Psoas muscle (tissue), 8 donors: ENCODE measurements at places on chromosomes 1 and 21.

- H3K27ac ChIP-seq = no peak overlapping the region
- peaks cover 3% of the 10 kb centered on the region for H3K27me3 ChIP-seq
- no peak overlapping the region for H3K4me3 ChIP-seq
- peak; percentile 64 for DNase-seq
- no peaks in the 10 kb centered on the region for H3K36me3 ChIP-seq
- H3K4me1 ChIP-seq = no peaks in the 10 kb centered on the region
These were observed 496.4 kb downstream of the SETD4 start for GRCh38 chr21:35563885-35564451.

GRCh38 chr1:239426821-239427475 lies 40.6 kb downstream of the CHRM3 start:
- no peaks in the 10 kb centered on the region for H3K4me1 ChIP-seq
- H3K36me3 ChIP-seq = no peaks in the 10 kb centered on the region
- no peaks in the 10 kb centered on the region for H3K27me3 ChIP-seq
- DNase-seq = no peak

DNA sequence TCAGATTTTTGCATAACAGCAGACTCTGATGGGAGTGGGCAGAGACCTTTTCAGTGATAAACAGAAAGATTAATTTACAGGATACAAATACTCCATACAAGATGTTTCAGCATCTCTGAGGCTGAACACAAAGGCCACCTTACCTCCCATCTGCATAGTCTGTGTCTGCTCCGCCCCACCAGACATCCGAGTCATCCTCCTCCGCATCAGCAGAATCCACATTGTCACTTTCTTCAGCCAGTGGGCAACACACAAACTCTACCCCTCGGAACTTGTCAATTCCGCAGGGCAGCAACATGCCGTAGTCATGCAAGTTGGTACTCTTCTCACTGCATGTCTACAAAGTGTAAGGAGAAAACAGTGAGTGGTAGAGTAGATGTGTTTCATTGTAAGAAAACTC lies 119.7 kb downstream of the APP start:
- no peaks in the 10 kb centered on the region for H3K27me3 ChIP-seq
- no peaks in the 10 kb centered on the region for H3K36me3 ChIP-seq
- H3K4me3 ChIP-seq = no peak overlapping the region
- no peak for DNase-seq

DNA sequence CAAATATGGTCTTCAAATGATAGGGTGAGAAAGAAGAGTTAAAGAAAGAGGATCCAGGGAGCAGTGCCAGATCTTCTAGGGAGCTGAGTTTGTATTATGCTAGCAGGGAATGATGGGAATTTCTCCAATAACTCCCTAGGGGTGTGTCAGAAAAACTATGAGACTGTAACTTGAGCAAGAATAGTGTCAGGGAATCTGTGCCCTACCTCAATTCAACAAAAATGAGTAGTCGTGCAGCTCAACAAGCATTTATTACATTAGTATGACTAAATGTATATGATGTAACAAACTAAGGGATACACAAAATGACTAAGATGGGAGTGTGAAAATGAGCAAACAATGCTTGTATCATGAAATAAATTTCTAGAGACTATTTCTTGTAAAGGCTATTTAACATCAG lies 24.2 kb downstream of the SPAG17 start:
- H3K36me3 ChIP-seq = no peaks in the 10 kb centered on the region
- no peak for DNase-seq
- H3K27ac ChIP-seq = no peak overlapping the region
- no peak overlapping the region for H3K4me3 ChIP-seq
- no peaks in the 10 kb centered on the region for H3K4me1 ChIP-seq
- no peaks in the 10 kb centered on the region for H3K27me3 ChIP-seq

- no peak for DNase-seq
- no peak overlapping the region for H3K4me3 ChIP-seq
- H3K36me3 ChIP-seq = peaks cover 30% of the 10 kb centered on the region
- no peak overlapping the region for H3K27ac ChIP-seq
- no peaks in the 10 kb centered on the region for H3K4me1 ChIP-seq
These were observed 14.6 kb upstream of the MPZL1 start for GRCh38 chr1:167706931-167707877.

GRCh38 chr1:205012391-205013140 lies 30.4 kb upstream of the CNTN2 start:
- H3K4me1 ChIP-seq = no peaks in the 10 kb centered on the region
- no peaks in the 10 kb centered on the region for H3K36me3 ChIP-seq
- H3K27me3 ChIP-seq = no peaks in the 10 kb centered on the region
- no peak overlapping the region for H3K27ac ChIP-seq

DNA sequence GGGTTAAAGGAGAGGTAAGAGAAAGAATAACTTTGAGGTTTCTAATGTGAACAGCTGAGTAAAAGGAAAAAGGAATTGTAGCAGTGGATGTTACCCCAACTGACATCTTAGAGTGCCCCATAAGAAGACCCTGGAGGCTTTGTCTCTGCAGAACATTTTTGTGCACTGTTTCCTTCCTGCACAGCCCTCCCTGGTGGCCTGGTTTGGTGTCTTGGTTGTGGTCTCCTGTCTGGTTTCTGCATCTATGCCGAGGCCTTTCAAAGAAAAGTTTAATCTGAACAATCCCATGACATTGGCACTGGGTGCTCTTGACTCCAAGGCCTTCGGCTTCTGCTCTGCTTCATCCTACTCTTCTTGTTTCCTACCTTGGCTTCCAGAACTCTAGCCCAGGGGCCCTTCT lies 57.8 kb downstream of the RHOU start:
- no peaks in the 10 kb centered on the region for H3K27me3 ChIP-seq
- no peak for DNase-seq
- H3K27ac ChIP-seq = no peak overlapping the region

GRCh38 chr1:240562111-240562590 lies 49.8 kb downstream of the GREM2 start:
- no peak for DNase-seq
- H3K36me3 ChIP-seq = no peaks in the 10 kb centered on the region
- H3K27me3 ChIP-seq = no peaks in the 10 kb centered on the region
- H3K27ac ChIP-seq = no peak overlapping the region
- H3K4me3 ChIP-seq = no peak overlapping the region

GRCh38 chr1:30657131-30658013 lies 66.0 kb downstream of the MATN1 start:
- H3K4me1 ChIP-seq = no peaks in the 10 kb centered on the region
- H3K36me3 ChIP-seq = no peaks in the 10 kb centered on the region
- no peak overlapping the region for H3K4me3 ChIP-seq
- no peaks in the 10 kb centered on the region for H3K27me3 ChIP-seq

- peak overlapping the region; percentile 36 for H3K27ac ChIP-seq
- no peak overlapping the region for H3K4me3 ChIP-seq
- no peaks in the 10 kb centered on the region for H3K27me3 ChIP-seq
- H3K36me3 ChIP-seq = no peaks in the 10 kb centered on the region
These were observed 3.9 kb downstream of the EXTL1 start for GRCh38 chr1:26025517-26025916.

DNA sequence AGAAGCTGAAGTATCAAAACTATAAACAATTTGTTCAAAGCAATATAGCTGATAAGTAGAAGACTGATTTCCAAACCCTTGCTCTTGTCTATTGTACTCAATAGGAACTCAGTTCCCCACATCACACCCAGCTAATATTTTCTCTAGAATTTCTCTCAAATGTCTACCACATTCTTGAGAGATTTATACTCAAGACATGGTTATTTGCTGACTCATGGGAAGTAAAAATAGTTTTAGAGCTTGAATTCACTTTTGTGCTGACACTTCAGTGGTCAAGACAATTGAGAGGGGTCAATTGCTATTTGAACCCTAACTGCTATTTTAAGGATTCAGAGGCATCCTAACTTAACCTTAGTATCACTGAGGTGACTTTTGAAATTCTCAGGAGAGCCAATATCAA lies 99.0 kb downstream of the TNNI3K start:
- H3K27me3 ChIP-seq = no peaks in the 10 kb centered on the region
- no peak overlapping the region for H3K27ac ChIP-seq
- no peaks in the 10 kb centered on the region for H3K4me1 ChIP-seq
- no peaks in the 10 kb centered on the region for H3K36me3 ChIP-seq

- H3K4me1 ChIP-seq = no peaks in the 10 kb centered on the region
- no peak for DNase-seq
- no peak overlapping the region for H3K27ac ChIP-seq
- no peaks in the 10 kb centered on the region for H3K27me3 ChIP-seq
- no peak overlapping the region for H3K4me3 ChIP-seq
These were observed 39.6 kb upstream of the GRIK3 start for GRCh38 chr1:37073854-37074379.

DNA sequence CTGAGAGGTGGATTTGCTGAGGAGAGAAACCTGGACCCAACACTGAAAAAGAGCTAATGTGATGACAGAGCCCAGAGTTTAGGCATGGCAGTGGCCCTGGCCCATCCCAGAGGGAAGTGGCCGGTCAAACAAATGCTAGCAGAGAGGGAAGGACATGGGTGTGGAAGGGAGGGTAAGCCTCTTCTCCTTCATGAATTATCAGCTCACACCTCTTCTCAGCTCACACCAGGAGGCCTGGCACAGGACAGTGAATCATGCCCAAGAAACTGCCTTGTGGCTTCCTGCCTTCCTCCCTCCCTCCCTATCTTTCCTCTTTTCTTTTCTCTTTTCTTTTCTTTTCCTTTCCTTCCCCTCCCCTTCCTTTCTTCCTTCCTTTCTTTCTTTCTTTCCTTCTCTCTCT lies 1.3 kb upstream of the SPRR3 start:
- no peak overlapping the region for H3K4me3 ChIP-seq
- no peak overlapping the region for H3K27ac ChIP-seq
- H3K27me3 ChIP-seq = no peaks in the 10 kb centered on the region

GRCh38 chr1:20165522-20165951 lies 20.4 kb upstream of the UBXN10 start:
- no peak for DNase-seq
- H3K27me3 ChIP-seq = peaks cover 7% of the 10 kb centered on the region
- no peaks in the 10 kb centered on the region for H3K36me3 ChIP-seq
- H3K27ac ChIP-seq = no peak overlapping the region
- no peaks in the 10 kb centered on the region for H3K4me1 ChIP-seq
- no peak overlapping the region for H3K4me3 ChIP-seq
